ENCODE measurements at places on chromosomes 12 and 14.

- no peak for DNase-seq
Measured at GRCh38 chr12:107875786-107876185, 101.3 kb downstream of the ASCL4 start.

DNA sequence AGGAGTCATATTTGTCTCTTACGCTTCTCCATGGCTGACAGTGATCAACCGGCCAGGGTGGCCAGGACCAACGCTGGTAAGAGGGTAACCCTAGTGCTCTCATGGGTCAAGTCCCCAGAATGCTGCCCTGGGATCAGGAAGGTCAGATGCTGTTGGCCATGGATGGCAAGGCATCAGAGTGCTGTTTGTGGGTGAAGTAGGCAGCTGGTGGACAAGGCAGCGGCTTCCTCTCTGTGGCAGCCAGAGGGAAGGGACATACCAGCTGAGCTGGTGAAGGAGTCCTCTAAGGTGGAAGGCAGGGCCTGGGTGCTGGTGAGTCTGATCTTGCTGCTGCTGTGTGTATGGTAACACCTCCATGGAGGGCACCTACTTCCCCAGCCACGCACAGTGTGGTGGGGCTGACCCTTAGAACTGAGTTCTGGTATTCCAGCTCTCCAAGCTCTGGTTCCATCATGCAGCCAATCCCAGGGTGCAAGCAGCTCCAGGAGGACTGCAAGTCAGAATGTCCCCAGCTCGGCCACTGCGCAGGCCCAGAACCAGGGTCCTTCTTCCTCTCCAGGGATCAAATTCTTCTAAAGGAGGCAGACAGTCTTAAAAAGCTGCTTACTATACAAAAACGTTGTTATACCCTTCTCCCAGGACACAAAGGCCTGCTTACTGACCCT lies 13.4 kb upstream of the SMOC1 start:
- DNase-seq = no peak

GRCh38 chr12:132561427-132562156 lies 48.8 kb downstream of the LRCOL1 start:
- no peak for DNase-seq

- DNase-seq = no peak
Measured at GRCh38 chr12:31589598-31589903, 1.4 kb downstream of the DENND5B start.

DNA sequence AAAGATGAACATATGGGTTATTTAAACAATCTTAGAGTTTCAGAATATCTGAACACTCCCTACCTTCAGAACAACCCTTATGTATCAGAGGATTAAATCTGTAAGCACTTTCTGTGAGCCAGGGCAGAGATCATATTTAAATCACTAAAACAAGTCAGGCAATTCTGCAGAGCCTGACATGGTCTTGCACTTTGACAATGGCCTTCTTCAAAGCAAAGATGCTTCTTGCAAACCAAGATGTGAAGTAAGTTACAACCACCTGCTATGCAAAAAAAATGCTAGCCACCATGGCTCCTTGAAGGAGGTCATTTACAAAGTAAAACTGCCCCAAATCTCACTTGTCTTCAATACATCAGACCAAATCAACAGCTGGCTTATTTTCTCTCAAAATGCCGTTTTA lies 3.2 kb downstream of the PPP1CC start:
- no peak for DNase-seq

DNA sequence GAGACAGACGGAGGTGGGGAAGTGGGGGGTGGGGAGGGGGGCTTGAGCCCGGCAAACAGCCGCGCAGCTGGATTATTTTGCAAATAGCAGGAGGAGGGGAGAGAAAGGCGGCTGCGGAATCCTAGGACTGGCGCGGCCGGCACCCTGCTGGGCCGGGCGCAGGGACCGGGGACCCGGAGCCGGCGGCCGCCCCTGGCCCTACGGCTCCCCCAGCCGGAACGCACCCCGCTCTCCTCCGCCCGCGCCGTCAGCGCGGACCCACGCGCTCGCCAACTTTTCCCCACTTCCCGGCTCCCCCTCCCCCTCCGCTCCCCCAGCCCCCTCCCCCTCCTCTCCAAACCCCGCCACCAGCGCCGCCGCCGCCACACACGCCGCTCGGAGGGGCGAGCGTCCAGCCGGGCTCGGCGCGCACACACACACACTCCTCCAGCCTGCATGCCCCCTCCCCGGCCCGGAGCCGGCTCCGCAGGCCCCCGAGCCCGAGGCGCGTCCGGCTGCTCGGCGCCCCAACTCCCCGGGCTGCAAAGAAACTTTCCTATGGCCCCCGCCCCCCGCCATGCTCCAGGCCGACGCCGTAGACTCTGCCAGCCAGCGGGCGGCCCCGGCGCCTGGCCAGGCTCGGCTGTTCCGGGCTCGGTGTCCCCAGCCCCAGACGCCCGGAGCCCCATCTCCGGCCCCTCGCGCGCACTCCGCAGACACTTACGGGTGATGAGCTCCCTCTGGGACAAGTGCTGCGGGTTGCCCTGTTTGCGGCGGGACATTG lies 1.4 kb downstream of the BCL11B start:
- DNase-seq = peak; percentile 27

GRCh38 chr14:92690171-92691011 lies 58.0 kb downstream of the LGMN start:
- no peak for DNase-seq

- no peak for DNase-seq
Measured at GRCh38 chr14:36588119-36588518, 5.7 kb upstream of the NKX2-8 start.

GRCh38 chr12:130879212-130879686 lies 7.4 kb downstream of the RAN start:
- DNase-seq = no peak

- no peak for DNase-seq
Measured at GRCh38 chr14:90521084-90521929, 124.5 kb downstream of the CALM1 start.

DNA sequence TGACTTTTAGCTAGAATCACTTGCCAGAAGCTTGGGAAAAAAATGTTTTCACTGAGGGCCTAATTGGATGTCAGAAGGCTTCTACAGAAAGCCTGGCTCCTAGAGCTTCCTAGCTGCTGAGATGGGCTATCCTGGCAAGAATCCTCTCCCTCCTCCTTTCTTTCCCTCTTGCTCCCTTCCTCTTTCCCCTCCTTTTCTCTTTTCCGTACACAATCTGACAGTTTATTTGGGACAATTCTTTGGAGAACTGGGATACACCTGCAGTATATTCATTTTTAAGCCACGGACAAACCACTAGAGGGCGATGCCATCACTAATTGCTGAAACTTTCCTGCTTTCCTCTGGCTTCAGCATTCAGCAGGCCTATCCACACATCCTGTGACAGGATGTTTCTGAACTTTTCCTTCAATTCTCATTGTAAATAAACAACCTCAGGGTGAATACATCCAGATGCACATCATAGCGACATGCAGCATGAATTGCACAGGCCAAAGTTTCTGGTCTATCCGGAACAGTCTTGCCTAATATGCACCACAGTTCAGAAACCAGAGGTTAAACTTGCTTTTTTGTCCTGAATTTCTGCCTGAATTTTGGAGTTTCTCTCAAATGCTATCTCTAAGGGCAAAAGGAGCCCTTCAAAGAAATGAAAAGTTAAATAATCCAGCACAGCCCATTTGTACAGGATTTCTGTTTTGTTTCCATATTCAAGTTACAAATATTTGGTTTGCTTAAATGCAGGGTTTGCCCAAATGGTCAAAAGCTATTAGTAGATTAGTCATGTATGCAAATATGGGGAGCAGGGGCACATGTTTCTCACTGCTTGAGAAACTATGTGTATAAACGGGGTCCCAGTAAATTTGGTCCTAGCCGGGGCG lies 142.8 kb downstream of the PAWR start:
- DNase-seq = peak; percentile 2

DNA sequence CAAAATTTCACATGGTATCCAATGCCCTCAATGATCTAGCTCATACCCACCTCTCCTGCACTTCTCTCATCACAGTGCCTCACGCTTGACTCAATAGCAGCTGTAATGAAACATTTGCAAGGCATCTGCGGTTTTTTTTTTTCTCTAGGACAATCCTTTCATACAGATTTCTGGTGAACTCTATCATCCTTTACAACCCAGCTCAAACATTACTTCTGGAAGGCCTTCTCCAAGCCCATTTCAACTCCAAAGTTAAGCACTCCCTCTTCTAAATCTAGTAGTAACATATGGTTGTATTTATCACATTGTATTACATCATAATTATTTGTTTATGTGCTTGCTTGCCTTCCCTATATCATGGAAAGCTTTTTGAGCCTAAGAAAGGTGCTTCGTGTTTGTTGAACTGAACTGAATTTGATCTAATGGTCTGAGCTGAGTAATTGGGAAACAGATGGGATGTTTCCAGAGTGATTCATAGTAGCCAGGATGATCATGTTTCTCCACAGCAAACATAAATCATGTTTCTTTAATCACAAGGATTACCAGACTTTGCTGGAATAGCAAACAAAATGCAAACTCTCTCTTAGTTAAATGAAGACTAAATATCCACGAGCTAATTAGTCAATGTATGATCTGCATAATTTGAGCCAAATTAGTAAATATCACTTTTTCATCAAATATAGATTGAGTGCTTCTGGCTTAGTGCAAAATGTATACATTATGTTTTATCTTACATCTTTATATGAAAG lies 14.3 kb downstream of the CFL2 start:
- DNase-seq = no peak

- no peak for DNase-seq
Measured at GRCh38 chr12:119176267-119177055, 2.3 kb upstream of the HSPB8 start.

DNA sequence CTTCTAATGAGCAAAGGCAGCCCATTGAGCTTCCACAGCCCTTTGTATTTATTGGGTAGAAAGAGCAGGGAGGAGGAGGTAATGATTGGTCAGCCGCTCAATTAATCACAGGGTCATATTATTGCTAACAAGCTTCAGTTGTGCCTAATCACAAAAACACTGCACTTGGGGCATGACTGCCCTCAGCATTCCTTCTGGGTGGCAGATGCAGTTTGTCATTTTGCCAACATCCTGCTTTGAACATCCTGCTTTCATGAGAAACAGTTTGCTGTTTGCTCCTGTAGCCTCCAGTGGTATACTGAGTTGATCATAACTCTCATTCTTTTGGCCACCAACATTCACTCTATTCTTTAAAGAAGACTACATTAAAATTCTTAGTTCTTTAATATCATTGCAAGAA lies 462.9 kb upstream of the MIS18BP1 start:
- no peak for DNase-seq

DNA sequence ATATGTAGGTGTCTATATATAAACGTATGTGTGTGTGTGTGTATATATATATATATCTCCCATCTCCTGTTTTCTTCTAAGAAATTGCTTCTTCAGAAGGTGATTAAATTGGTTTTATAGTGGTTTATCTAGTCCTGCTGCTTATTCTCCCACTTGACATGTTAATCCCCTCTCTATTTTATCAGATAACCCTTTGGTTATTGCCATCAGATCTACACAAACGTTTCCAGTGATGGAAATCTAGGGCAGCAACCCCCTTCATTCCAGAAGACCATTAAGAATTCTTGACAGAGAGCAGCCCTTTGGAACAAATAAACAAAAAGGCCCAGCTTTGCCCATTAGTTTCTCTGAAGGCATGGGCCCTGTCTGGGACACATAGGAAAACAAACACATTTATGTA lies 34.2 kb upstream of the YARS2 start:
- no peak for DNase-seq

DNA sequence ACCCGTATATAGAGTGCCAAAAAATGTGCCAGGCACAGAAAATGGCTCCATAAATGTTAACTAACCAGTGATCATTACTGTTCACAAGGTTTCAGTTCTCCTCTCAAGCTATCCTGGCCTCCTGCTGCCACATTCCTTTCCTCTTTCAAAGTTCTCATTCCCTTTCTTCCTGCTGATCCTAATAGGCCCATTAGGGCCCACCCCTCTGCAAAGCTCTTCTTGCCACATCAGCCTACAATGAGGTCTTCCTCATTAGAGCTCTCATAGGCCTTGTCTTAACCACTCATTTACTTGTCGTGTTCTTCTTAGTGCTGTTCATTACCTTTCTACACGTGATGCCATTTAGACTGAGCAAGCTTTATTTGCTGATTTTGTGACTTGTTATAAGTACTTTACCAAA lies 40.5 kb downstream of the RPS29 start:
- DNase-seq = no peak

DNA sequence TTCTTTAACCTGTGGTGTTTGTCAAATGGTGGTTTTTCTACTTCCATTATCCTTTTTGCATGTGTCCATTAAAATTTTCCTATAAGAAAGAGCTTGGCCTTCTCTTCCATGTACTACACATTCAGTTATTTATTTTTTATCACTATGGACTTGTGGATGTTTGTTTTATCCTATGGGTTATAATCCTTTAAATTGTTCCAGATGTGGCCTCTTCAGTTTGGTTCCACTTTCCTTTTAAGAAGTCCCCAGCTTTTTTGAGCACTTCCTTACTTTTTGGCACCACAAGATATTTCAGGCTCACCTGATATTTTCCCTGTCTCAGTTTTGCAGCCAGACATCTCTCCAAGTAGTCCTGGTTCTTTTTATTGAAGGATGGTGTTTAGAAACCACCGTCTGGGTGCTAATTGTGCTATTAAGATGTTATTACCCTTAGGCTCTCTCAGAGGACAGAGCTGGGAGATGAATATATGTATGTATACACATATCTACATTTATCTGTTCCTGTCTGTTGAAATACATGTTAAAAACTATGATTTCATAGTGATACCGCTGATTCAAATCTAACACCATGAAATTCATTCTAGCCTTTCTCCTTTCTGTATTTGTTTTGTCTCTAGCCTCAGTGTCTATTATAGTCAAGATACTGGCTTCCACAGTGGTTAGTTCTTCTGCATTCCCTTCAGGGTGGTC lies 408.5 kb upstream of the RGS6 start:
- DNase-seq = no peak

DNA sequence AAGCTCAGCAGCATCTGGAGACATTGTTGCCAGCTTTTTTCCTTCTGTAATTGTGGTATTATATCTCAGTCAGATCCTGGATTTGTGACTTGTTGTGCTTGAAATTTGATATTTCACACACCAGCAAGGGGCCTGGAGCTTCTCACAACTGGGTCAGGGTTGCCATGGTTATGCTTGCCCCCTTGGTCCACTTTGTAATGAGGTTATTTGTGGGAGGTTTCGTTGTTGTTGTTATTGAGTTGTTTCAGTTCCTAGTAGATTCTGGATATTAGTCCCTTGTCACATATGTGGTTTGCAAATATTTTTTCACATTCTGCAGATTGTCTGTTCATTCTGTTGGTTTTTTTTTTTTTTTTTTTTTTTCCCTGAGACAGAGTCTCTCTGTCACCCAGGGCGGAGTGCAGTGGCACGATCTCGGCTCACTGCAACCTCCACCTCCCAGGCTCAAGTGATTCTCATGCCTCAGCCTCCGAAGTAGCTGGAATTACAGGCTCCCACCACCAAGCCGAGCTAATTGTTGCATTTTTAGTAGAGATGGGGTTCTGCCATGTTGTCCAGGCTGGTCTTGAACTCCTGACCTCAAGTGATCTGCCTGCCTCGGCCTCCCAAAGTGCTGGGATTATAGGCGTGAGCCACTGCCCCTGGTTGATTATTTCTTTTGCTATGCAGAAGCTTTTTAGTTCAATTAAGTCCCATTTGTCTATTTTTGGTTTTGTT lies 80.6 kb upstream of the ETV6 start:
- DNase-seq = no peak

- no peak for DNase-seq
Measured at GRCh38 chr14:52735921-52736489, 6.0 kb downstream of the STYX start.

GRCh38 chr14:50347521-50347920 lies 35.4 kb downstream of the DMAC2L start:
- DNase-seq = no peak

- DNase-seq = no peak
Measured at GRCh38 chr12:65334521-65334920, 56.0 kb downstream of the MSRB3 start.

GRCh38 chr14:64775081-64775777 lies 71.0 kb downstream of the PLEKHG3 start:
- DNase-seq = no peak

Measured in CD4-positive, alpha-beta T cell treated with Interleukin-17A for 1 hour (primary cell).